ENCODE measurements at places on chromosomes 6 and 20. TPM values are rescaled to one million over a fixed set of nuclear protein-coding genes. Genes with fewer than 3 reads are reported as not detected.

DXO gene
- 35.1 TPM for polyA plus RNA-seq

MSH5 gene
- polyA plus RNA-seq, result 18.1 TPM

CRIP3 gene
- polyA plus RNA-seq, result 8.3 TPM

- no peak for DNase-seq
Observed at GRCh38 chr6:78810146-78810545, 57.2 kb upstream of the IRAK1BP1 start.

DNA sequence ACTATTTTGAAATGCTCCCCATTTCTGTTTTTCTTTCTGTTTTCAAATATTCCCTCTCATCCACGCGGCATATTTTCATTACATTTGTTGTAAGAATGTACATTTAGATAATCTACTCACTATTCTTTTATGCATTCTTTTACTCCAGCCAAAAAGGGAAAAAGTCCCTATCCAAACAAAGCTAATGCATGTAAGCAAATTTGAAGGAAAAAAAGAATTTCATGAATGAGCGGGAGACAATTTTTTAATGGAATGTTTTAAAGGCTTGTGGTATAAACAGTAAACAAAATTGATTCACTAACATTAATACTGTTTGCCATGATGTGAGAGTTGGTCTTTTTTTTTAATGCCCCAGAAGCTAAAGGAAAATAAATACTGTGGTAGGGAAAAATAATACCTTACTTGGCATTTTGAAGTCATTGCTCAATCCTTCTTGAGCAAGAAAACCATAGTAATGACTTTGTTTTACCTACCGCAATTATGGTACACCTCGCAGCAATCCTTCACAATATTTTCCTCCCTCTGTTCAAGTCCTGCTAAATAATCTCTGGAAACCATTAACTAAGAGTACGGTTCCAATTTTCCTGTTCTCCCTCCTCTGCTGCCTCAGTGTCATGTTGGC is 79.0 kb downstream of the BACH2 start:
- no peak for DNase-seq

GRCh38 chr6:44561060-44561623 is 173.6 kb downstream of the CDC5L start:
- no peak for DNase-seq

- no peak for DNase-seq
Observed at GRCh38 chr6:89956182-89956581, 61.9 kb downstream of the GJA10 start.

Measured in renal pelvis (tissue), 12 donors.